ENCODE measurements at places on chromosomes 6 and 20.

DNA sequence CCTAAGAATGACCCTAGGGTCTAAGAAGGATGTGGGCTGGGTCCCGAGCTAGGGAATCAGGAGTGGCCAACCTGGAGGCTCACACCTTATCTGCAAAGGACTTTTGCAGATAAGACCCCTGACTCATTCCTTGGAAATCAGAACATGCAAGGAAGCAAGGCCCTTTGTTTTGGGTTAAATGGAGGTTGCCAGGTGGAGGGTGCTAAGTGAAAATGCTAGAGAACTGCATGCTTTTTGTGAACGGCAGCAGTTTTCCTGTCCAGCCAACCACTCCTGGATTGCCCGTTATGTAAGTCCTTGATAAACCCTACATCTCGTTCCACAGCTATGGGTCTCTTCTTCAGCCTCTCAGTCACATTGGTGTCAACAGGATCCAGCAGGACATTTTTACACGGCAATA lies 52.1 kb upstream of the CST7 start:
- no peak for DNase-seq

GRCh38 chr6:158853072-158853879 lies 34.1 kb upstream of the EZR start:
- peak; percentile 63 for DNase-seq

DNA sequence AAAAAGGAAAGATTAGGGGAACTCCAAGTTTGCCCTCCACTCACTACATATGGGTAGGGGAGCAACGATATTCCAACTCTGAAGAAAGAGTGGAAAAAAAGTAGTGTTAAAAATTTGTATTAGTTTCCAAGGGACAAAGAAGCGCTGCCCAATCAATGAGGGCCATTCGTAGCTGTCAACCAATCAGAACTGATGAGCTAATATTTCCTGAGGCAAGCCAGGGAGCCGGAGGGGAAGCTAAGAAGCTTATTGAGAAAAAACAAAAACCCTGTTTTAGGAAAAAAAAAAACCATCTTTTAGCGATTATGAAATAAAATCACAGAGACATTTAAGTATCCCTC lies 59.5 kb downstream of the TRIM38 start:
- no peak for DNase-seq

DNA sequence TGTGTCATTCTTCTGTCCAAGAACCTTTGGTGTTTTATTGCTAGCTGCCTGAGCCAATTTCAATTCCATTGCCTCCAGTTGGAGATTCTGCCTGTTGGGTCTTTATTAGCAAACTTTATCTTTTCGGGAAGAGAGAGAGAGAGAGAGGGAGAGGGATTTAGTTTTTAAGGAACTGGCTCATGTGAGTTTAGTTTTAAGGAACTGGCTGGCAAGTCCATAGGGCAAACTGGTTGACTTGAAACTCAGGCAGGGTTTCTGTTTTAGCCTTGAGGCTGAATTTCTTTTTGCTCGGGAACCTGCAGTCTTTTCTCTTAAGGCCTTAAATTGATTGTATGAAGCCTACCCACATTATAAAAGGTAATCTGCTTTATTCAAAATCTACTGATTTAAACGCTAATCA lies 23.0 kb downstream of the BCKDHB start:
- no peak for DNase-seq

DNA sequence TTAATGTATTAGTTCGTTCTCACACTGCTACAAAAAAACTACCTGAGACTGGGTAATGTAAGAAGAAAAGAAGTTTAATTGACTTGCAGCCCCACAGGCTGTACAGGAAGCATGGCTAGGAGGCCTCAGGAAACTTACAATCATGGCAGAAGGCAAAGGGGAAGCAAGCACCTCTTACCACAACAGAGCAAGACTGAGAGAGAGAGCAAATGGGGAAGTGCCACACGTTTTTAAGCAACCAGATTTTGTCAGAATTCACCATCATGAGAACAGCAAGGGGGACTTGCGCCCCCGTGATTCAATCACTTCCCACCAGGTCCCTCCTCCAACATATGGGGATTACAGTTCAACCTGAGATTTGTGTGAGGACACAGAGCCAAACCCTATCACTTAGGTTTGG lies 70.8 kb upstream of the SRSF6 start:
- DNase-seq, result no peak

DNA sequence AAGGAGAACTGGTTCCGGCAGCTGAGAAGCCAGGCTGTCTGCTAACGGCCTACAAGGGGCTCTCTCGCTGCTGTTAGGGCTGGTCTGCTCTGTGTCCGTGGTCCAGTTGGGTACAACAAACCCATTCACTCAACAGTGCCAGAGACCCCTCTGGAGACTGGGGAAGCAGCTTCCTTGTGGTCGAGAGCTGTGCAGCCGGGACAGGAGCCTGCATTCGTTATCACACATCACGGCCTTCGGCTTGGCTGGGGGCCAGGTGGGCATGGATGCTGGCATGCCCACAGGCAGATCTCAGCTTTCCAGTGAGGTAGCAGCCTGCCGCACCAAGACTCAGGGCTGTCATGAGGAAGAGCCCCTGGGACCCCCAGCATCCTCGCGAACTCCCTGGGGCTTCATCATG lies 124.7 kb downstream of the PREX1 start:
- DNase-seq, result no peak

DNA sequence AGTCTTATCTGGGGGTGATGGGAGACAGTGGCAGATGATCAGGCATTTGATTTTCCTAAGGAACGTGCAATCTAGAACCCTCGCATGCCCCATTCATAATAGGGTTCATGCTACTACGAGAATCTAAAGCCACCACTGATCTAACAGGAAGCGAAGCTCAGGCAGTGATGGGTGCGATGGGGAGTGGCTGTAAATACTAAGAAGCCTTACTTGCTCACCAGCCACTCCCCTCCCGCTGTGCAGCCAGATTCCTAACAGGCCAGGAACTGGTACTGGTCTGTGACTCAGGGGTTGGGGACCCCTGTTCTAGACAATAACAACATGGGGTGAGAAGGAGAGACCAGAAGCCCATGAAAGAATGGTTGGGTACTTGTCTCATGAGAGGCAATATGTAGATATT lies 4.5 kb downstream of the TREML4 start:
- no peak for DNase-seq

GRCh38 chr6:145178391-145178790 lies 556.9 kb downstream of the EPM2A start:
- no peak for DNase-seq
